Heart right ventricle (tissue), 16 donors: ENCODE measurements at places on chromosomes 13 and 19. TPM values are rescaled to one million over a fixed set of nuclear protein-coding genes. Genes with fewer than 3 reads are reported as not detected.

DNA sequence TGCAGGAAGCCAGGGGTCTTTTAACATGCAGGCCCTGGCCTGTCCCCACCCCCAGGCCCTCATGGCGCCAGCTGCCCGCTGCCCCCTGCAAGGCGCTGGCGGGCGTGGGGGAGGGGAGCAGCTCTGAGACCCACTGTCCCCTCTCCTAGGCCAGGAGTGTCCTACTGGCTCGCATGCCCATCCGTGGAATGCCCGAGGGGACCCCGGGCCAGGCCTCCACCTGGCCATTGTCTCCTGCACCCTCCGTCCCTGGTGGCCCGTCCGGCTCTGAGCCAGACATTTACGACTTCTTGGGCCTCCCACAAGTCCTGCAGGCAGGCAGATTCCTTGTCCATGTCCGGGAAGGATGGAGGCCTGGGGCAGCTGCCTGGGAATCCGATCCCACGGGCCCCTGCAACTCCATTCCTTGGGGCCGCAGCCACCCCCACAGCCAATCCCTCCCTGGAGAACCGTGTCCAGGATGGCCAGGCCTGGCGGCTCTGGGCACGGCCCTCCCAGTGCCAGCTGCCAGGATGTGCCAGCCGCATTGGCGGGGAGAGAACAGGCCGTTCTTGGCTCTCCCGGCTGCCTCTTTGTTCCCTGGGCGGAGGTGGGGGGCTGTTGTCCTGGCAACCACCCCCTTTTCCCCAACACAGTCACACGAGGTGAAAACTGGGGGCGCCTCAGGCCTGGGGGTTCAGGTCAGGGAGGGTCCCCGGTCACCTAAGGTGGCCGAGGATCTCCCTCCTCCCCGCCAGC lies 10.5 kb upstream of the PLIN3 start:
- H3K36me3 ChIP-seq: no peaks in the 10 kb centered on the region
- DNase-seq: peak; percentile 57
- peak overlapping the region; percentile 65 for H3K27ac ChIP-seq

DNA sequence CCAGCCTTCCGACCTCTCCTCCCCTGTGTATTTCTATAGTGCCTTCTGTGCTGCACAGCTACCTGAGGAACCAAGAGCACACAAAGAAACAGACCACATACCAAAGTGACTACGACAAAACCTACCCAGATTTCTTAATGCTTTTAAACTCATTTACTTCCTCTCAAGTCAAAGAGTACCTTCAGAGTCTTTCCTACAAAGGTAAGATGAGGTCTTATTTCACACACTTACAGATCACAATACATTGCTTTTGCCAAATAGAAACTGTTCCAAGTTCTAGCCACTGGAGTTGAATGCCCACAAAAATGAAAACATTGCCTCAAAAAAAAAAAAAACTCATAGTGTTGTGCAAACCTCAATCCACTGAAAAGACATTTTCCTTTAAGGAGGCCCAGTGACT lies 36.4 kb downstream of the TEX26 start:
- no peak for DNase-seq
- peaks cover 6% of the 10 kb centered on the region for H3K27me3 ChIP-seq
- H3K27ac ChIP-seq: no peak overlapping the region
- H3K4me3 ChIP-seq: no peak overlapping the region
- no peaks in the 10 kb centered on the region for H3K4me1 ChIP-seq
- H3K36me3 ChIP-seq: no peaks in the 10 kb centered on the region

- no peaks in the 10 kb centered on the region for H3K27me3 ChIP-seq
- no peak overlapping the region for H3K27ac ChIP-seq
- peaks cover 32% of the 10 kb centered on the region for H3K4me1 ChIP-seq
- no peaks in the 10 kb centered on the region for H3K36me3 ChIP-seq
- no peak for DNase-seq
Measured at GRCh38 chr13:50994651-50995050, 85.1 kb downstream of the RNASEH2B start.

GRCh38 chr19:2332341-2333026 lies 4.0 kb downstream of the SPPL2B start:
- peaks cover 41% of the 10 kb centered on the region for H3K4me1 ChIP-seq
- no peaks in the 10 kb centered on the region for H3K36me3 ChIP-seq
- DNase-seq: no peak
- no peaks in the 10 kb centered on the region for H3K27me3 ChIP-seq

- DNase-seq: no peak
- H3K4me1 ChIP-seq: no peaks in the 10 kb centered on the region
- H3K4me3 ChIP-seq: no peak overlapping the region
- H3K36me3 ChIP-seq: no peaks in the 10 kb centered on the region
- peaks cover 27% of the 10 kb centered on the region for H3K27me3 ChIP-seq
Measured at GRCh38 chr19:56978023-56978565, 137.6 kb upstream of the PEG3 start.

- H3K36me3 ChIP-seq: no peaks in the 10 kb centered on the region
- DNase-seq: no peak
- H3K27ac ChIP-seq: no peak overlapping the region
- H3K4me3 ChIP-seq: no peak overlapping the region
Measured at GRCh38 chr19:8681345-8682029, 17.1 kb downstream of the ACTL9 start.

GRCh38 chr19:13537454-13537853 lies 31.2 kb upstream of the CACNA1A start:
- no peak for DNase-seq
- H3K36me3 ChIP-seq: no peaks in the 10 kb centered on the region
- peaks cover 25% of the 10 kb centered on the region for H3K27me3 ChIP-seq
- H3K27ac ChIP-seq: no peak overlapping the region
- H3K4me1 ChIP-seq: no peaks in the 10 kb centered on the region

GRCh38 chr13:100836711-100837110 lies 162.1 kb upstream of the TMTC4 start:
- H3K4me1 ChIP-seq: no peaks in the 10 kb centered on the region
- H3K4me3 ChIP-seq: no peak overlapping the region
- no peak for DNase-seq

- no peaks in the 10 kb centered on the region for H3K4me1 ChIP-seq
- no peaks in the 10 kb centered on the region for H3K36me3 ChIP-seq
- H3K27ac ChIP-seq: no peak overlapping the region
Measured at GRCh38 chr13:73891805-73892204, 242.4 kb downstream of the KLF12 start.

GRCh38 chr19:53147645-53148044 lies 11.2 kb downstream of the ZNF347 start:
- H3K27me3 ChIP-seq: no peaks in the 10 kb centered on the region
- H3K36me3 ChIP-seq: no peaks in the 10 kb centered on the region
- no peak for DNase-seq
- no peaks in the 10 kb centered on the region for H3K4me1 ChIP-seq
- no peak overlapping the region for H3K4me3 ChIP-seq
- H3K27ac ChIP-seq: no peak overlapping the region

DNA sequence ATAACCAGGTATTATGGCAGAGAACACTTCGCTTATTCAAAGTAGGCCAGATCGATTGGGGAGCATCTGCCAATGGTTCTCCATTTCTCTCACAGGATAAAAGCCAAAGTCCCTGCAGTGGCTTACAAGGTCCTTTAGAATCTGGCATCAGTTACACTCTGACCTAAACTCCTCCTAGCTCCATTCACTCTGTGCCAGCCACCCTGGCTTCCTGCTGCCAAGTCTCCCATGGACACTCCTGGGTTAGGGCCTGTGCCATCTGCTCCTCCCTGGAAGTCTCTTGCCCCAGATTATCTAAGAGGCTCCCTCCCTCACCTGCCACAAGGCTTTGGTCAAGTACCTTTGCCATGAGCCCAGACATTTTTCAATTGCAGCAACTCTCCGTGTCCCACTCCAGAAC lies 649.2 kb downstream of the DACH1 start:
- no peak overlapping the region for H3K4me3 ChIP-seq
- no peak for DNase-seq
- H3K27me3 ChIP-seq: no peaks in the 10 kb centered on the region
- H3K27ac ChIP-seq: no peak overlapping the region
- H3K36me3 ChIP-seq: no peaks in the 10 kb centered on the region

DNA sequence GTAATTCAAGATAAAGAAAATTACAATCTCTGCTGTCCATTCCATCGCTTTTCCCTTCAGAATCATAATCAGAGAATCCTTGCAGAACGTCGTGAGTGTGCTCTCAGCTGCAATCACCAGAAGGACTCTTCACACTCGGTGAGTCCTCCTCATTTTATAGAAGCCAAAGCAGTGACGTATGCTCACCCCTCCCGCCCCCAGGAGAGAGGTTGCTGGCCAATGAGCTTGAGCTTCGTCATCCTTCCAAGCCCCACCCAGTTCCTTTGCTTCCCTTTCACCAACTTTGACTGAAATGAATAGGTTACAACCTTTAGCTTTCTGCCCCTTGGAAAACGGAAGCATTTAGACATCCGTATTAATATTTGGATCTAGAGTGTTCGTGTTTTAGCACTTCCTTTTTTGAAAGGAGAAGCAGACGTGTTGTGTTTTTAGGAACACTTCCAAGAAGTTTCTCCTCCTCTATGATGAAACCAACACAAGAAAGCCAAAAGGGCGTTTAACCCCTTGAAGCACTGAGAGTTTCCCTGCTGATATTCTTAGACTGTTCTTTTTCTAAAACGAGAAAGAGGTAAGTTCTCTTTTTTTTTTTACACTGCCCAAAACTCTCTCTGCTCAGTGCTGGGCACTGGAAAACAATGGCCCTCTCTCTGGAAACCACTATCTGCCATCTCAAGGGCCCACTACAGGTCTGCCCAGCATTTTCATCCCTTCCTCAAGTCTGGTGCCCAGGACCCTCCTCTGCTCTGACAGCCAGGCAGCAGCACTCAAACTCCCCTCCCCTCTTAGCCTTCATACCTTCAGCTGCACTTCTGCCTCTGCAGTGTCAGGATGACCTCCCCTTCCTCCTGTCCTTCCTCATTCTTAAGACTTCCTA lies 44.3 kb upstream of the CEACAM21 start:
- peak overlapping the region; percentile 37 for H3K4me3 ChIP-seq
- H3K27ac ChIP-seq: peak overlapping the region; percentile 94
- H3K36me3 ChIP-seq: no peaks in the 10 kb centered on the region
- peak; percentile 69 for DNase-seq
- no peaks in the 10 kb centered on the region for H3K27me3 ChIP-seq

DNA sequence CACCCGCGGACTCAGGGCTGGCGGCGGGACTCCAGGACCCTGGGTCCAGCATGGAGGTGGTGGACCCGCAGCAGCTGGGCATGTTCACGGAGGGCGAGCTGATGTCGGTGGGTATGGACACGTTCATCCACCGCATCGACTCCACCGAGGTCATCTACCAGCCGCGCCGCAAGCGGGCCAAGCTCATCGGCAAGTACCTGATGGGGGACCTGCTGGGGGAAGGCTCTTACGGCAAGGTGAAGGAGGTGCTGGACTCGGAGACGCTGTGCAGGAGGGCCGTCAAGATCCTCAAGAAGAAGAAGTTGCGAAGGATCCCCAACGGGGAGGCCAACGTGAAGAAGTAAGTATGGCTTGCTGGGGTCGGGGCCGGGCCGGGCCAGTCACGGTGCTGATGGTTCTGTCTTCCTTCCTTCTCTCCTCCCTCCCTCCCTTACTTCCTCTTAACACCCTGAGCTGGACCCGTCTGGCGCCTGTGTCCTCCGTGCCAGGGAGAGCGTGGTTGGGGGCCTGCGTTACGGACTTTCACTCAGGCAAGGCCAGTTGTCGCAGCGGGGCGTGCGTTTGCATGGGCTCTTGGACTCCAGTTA lies 1.4 kb downstream of the STK11 start:
- no peaks in the 10 kb centered on the region for H3K27me3 ChIP-seq
- peak overlapping the region; percentile 85 for H3K27ac ChIP-seq
- peaks cover 14% of the 10 kb centered on the region for H3K36me3 ChIP-seq

GRCh38 chr19:19403373-19403901 lies 2.0 kb upstream of the GATAD2A start:
- DNase-seq: no peak
- no peak overlapping the region for H3K4me3 ChIP-seq

DNA sequence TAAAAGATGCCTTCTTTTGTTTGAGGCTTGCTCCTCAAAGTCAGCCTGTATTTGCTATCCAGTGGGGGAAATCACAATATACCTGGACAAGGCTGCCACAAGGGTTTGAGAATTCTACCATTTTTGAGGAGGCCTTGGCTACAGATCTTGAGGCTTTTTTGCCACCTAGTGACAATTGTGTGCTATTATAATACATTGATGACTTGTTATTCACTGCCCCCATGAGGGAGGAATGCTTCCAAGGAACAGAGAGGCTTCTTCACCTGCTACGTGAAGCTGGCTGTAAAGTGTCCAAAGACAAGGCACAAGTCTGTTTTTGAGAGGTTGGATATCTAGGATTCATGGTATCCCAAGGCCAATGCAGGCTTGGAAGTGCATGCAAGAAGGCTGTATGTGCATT lies 72.5 kb downstream of the ZNF708 start:
- DNase-seq: no peak
- H3K4me3 ChIP-seq: no peak overlapping the region
- no peaks in the 10 kb centered on the region for H3K27me3 ChIP-seq
- H3K36me3 ChIP-seq: no peaks in the 10 kb centered on the region
- no peak overlapping the region for H3K27ac ChIP-seq
- H3K4me1 ChIP-seq: no peaks in the 10 kb centered on the region

- no peaks in the 10 kb centered on the region for H3K36me3 ChIP-seq
- no peak overlapping the region for H3K27ac ChIP-seq
- H3K4me1 ChIP-seq: no peaks in the 10 kb centered on the region
- H3K4me3 ChIP-seq: no peak overlapping the region
Measured at GRCh38 chr13:41603917-41604316, 146.6 kb downstream of the RGCC start.

DNA sequence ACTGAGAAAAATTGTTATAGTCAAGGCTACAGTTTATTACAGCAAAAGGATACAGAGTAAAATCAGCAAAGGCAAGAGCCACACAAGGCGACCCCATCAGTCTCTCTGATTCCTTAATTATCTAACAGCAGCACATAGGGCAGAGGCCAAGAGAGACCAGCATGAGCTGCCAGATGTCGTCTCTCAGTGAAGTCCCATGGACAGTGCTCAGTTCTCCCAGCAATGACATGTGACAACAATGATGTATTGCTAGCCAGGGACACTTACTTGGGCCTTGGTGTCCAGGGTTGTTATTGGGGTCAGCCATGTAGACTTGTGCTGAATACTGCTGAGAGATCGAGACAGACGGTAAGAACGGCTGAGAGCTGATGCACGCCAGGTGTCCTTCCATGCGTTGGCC lies 22.3 kb downstream of the ZSWIM9 start:
- no peaks in the 10 kb centered on the region for H3K27me3 ChIP-seq
- no peak overlapping the region for H3K4me3 ChIP-seq
- no peaks in the 10 kb centered on the region for H3K36me3 ChIP-seq
- DNase-seq: no peak
- H3K4me1 ChIP-seq: no peaks in the 10 kb centered on the region

The CCNA1 gene
- polyA plus RNA-seq: 0.22 TPM

The BRME1 gene
- polyA plus RNA-seq: 2.0 TPM

The MCEMP1 gene
- not detected for polyA plus RNA-seq

The GSX1 gene
- polyA plus RNA-seq: not detected

The KLF1 gene
- polyA plus RNA-seq: not detected

The LILRB2 gene
- polyA plus RNA-seq: 2.8 TPM

The ZNF575 gene
- 0.54 TPM for polyA plus RNA-seq

The KCNJ14 gene
- polyA plus RNA-seq: 0.43 TPM

The MED29 gene
- polyA plus RNA-seq: 16.2 TPM

The ZNF563 gene
- polyA plus RNA-seq: 2.9 TPM

The DENND1C gene
- polyA plus RNA-seq: 0.43 TPM

The JAK3 gene
- 0.88 TPM for polyA plus RNA-seq
